ENCODE measurements at places on chromosomes 13 and 19.
A peak's percentile ranks its signal among the peaks of the same experiment; 100 is the strongest.

GRCh38 chr19:39740395-39740794 lies 2.6 kb upstream of the CLC start:
- DNase-seq: no peak

DNA sequence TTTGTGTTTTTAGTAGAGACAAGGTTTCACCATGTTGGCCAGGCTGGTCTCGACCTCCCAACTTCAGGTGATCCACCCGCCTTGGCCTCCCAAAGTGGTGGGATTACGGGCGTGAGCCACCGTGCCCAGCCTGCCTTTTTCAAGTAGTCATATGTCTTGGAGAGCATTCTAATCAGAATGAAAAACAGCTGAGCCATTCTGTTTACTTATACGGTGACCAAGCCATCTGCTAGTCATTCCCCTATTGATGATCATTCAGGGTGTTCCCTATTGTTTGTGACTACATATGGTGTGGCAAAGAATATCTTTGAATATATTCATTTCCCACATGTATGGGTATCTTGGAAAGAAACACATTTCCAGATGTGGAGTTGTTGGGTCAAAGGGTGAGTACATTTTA lies 17.2 kb downstream of the BLOC1S3 start:
- no peak for DNase-seq

DNA sequence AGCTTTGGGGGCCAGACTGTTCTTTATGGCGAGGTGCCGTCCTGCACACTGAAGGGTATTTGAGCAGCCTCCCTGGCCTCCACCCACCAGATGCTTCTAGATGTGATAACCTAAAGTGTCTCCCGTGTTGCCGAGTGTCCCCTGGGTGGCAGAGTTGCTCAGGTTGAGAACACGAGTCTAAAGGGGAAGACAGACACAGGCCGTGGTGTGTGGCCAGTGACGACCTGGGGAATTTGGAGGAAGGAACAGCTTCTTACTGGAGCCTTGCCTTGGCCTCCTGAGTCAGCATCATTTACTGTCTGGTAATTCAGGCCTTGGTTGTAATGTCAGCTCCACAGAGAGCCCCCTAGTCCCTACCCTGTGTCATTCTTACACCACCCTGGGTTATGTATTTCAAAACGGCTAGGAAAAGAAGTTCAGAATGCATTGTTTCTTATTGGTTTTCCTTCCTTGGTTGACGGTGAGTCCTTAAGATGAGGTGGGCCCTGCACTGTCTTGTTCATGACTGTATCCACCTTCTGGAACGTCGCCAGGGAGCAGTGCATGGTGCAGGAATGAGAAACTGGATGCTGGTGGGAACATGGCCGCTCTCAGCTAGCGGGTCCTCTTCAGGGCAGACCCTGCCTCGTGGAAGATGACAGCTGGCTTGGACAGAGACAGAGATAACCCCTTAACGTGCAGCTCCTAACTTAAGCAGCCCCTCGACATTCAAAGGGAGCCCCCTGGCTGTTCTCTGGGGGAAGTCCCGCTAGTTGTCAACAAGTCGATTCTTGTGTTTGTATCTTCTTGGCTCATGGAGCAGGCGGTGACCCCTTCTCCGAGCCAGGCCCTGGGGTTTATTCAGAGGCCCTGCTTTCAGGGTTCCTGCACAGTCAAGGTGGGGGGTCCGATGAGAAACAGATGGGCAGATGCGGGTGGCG lies 7.2 kb downstream of the SIN3B start:
- DNase-seq: no peak

DNA sequence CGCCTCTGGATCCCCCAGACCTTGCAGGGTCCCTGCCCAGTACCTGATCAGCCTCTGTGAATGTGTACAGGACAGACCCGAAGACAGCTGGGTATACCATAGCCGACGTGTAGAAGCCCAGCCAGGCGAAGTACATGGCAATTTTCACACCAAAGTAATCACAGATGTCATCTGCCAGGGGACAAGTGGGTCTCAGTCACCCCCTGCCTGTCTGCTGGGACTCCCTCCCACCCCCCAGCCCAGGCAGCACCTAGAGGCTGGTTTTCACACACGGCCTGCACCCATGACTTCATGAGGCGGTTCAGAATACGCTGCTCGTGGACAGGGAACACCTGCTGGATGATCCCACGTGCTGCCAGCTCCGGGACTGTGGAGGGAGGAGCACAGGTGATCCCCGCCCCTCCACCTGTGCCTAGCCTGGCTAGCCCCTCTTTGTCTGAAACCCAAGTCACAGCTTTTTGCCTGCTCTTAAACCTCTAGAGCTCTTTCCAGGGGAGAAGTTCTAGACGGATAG lies 3.6 kb downstream of the ANO8 start:
- peak; percentile 18 for DNase-seq
